ENCODE measurements at places on chromosomes 11 and 22.

- DNase-seq = no peak
Measured at GRCh38 chr11:64716473-64717267, 6.3 kb downstream of the NRXN2 start.

GRCh38 chr11:46999217-46999616 is 62.7 kb downstream of the CSTPP1 start:
- DNase-seq = no peak

GRCh38 chr11:113629562-113629961 is 76.5 kb downstream of the TMPRSS5 start:
- peak; percentile 30 for DNase-seq

DNA sequence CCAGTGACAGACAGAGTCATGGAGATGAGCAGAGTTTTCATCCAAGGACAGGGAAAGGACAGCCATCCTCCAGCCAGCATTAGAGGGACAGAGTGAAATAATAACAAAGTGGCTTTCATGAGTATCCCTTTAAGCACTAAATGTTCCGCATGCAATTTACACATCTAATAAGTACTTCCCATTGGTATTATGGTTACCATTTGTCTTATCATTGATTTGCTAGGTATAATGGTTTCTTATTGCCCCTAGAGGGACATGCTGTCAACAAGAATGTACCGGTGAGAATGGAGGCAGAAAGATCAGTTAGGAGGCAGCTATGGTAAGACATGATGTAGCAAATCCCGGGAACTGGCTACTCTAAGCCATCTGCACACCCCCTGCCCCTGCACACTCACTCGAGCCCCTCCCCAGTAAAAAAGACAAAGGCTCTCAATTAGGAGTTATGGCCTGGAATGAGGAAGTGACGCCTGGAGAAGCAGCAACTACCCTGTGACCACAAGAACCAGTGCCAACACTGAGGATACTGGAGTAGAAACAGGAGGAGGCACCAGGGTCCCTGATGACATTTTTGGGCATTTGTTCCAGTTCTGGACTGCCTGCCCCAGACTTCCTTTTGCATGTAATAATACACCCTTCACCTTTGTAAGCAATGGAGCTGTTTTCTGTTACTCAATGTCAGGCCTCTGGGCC is 30.2 kb upstream of the HMGXB4 start:
- no peak for DNase-seq

GRCh38 chr11:9604134-9604533 is 30.7 kb downstream of the WEE1 start:
- DNase-seq = no peak

GRCh38 chr22:18970948-18971315 is 34.8 kb upstream of the PRODH start:
- DNase-seq = no peak

DNA sequence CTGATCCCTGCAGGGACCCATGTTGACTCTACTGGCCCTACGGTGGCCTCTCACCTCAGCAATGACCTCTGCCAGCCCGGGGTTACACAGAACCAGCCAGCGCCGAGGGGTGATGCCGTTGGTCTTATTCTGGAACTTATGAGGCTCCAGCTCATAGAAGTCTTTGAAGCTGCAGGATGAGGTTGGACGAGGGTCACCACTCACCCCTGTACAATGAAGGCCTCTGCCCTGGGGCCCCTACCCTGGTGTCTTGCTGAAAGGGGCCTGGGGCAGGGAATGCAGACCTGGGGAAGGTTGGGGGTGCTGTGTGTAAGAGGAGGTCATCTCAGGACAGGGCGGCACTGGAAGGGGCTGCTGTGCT is 6.8 kb downstream of the PYGM start:
- no peak for DNase-seq

- DNase-seq = no peak
Measured at GRCh38 chr11:69048031-69048693, 570 bp upstream of the TPCN2 start.

DNA sequence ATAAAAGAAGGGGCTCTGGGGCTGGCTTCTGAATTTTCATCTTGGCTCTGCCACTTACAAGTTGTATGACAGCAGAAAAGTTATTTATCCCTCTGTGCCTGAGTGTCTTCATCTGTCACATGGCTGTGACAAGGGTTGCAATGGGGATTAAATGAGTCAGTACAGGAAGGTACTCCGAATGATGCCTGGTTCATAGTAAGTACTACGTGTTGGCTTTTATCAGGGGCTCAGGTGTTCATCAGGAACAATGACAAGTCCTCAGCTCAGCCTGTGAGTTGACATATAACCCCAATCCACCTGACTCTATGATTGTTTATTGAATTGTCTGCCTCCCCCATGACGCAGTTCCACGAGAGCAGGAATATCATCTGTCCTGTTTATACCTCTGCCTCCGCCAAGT is 45.7 kb downstream of the PAMR1 start:
- no peak for DNase-seq
